Hypothalamus (tissue), 51 donors: ENCODE measurements at places on chromosomes 6 and 20.

DNA sequence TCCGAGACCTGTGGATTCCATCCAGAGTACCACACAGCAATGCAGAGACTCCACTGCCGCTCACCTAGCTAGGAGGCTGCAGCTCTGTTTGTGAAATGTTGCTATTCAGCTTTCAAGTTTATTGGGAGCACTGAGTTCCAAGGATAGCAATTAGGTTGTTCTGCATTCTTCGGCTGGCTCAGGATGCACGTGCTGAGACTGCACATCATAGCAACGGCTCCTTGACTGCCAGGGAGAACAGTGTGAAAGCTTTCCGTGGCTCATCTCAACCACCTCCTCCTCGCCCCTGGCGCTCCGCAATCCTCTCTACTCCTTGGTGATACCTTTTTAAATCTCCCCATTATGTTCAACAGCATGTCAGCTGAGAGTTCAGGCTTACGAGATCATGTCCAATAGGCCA, 116.6 kb downstream of the TSHZ2 start:
- no peak for DNase-seq

- no peak for DNase-seq
These were observed 23.6 kb upstream of the WFDC2 start for GRCh38 chr20:45445805-45446562.

GRCh38 chr6:166803471-166803870, 152.9 kb downstream of the RNASET2 start:
- DNase-seq = no peak

GRCh38 chr6:8240301-8240700, 138.0 kb upstream of the EEF1E1 start:
- no peak for DNase-seq

- no peak for DNase-seq
These were observed 224.8 kb downstream of the TFAP2A start for GRCh38 chr6:10190042-10190441.
